ENCODE measurements at places on chromosomes 1 and 21.

DNA sequence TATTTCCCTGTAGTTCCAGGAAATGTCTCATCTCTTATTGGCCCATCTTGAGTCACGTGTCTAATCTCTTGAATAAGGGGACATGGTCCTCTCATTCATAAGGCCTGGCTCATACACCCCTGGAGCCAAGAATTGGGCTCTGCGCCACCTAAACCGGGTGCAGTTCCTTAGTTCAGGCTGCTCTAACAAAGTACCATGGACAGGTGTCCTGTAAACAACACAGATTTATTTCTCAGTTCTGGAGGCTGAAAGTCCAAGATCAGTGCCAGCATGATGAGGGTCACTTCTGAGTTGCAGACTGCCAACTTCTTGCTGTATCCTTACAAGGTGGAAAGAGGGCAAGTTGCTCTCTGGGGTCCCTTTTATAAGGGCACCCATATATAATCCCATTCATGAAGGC is 60.2 kb upstream of the VAMP3 start:
- DNase-seq: no peak

DNA sequence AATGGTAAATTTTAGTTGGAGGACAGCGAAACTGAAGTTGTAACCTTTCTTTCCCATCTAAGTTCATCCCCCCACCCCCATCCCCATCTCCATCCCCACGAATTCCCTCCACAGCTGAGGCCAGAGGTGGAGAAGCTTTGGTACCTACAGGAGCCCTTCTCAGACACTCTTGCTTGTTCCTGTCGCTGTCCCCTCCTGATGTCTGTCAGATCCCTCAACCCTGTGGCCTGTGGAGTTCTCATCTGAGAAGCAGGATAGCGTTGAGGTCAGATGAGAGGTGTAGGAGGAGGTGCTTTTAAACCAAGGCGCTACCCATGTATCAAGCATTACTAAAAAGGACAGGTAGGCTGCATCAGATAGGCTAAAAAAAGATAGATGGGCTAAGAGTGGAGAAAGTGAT is 769 bp downstream of the NTPCR start:
- DNase-seq: no peak

GRCh38 chr1:227816750-227817446 is 1.4 kb downstream of the PRSS38 start:
- peak; percentile 8 for DNase-seq

GRCh38 chr1:25874635-25875153 is 814 bp downstream of the PAQR7 start:
- DNase-seq: no peak

Measured in CD4-positive, alpha-beta T cell treated with Interleukin-4 for 1 hour (primary cell).